ENCODE measurements at places on chromosomes 3 and 15.

DNA sequence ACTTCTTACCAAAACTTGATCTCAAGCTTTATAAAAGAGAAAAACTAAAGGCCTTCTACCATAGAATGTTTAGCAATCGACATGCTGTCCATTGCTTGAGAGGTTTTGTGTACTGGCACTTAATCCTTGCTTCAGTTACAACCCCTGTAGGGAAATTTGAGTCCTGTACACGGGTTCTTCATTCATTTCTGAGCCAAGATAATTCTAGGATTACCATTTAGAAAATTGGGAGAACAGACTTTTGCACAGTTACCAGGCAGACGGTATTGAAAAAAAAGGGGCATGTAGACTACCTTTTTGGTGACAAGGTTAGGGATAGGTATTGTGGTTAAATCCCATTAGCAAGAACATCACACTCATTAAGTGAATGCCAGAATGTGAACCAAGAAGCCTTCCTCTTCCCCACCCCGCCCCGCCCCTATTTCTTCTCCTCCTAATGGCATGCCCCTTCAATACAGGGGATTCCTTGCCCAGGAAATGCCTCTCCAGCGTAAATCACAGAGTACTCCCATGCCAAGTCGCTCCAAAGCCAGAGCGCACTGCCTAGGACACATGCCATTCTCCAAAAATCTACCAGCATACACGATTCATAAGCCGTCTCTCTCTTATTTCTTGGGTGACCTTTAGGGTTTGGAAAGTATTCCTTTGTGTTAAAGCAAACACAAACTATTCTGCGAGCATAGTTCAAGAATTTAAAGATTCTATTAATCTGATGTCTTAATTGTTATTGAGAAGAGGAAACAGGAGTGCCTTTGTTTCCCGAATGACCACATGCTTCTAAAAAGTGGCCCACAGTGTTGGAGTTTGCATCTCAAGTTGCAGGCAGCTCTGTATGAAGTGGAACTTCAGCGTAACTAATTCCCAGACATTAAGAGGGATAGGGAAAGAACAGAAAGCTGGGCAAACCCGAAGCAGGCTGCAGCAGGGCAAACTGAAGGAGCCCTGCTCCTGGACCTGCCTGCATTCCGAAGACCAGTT lies 164.0 kb upstream of the NR2F2 start:
- DNase-seq: no peak

- DNase-seq: peak; percentile 92
Observed at GRCh38 chr3:52240059-52240885, 1.3 kb upstream of the TWF2 start.

GRCh38 chr3:79086514-79086913 lies 681.3 kb downstream of the ROBO1 start:
- DNase-seq: peak; percentile 73

- no peak for DNase-seq
Observed at GRCh38 chr3:19030522-19030839, 117.8 kb upstream of the KCNH8 start.

DNA sequence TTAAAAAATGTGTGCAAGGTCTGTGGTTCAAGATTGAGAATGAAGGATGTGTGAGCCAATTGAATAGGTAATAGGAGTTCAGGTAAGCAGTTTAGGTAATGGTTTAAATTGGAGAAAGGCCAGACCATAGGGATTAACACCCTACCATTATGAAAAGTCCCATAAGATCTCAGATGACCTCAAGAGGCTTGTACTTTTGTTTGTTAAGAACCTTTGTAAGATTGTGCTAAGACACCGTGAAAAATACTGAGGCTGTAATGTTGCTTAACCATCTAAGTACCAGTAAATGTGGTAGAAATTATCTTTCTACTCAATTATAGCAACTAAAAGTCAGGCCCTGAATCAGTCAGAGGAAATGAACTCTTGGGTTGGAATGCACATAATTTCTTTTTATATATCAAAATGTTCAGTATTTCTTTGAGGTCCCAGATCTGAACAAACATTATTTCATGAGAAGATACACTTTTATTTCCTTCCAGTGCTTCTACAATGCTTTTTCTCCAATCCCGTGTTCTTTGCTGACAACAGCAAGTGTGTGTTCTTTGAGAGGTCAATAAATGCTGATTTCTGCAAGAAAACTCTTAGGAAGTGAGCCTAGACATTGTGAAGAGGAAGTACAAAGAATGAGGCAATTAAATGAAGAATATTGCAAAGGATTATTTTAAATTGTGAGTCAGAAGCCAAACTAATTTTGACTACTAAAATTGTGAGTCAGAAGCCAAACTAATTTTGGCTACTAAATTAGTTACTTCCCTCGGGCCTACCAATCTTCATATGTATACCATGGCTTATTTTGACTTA lies 66.4 kb downstream of the TCF12 start:
- DNase-seq: peak; percentile 45

- no peak for DNase-seq
Observed at GRCh38 chr15:96561593-96561992, 231.1 kb downstream of the NR2F2 start.

- DNase-seq: no peak
Observed at GRCh38 chr3:99134986-99135385, 233.5 kb upstream of the DCBLD2 start.

- no peak for DNase-seq
Observed at GRCh38 chr3:154782151-154782550, 298.0 kb upstream of the MME start.

- no peak for DNase-seq
Observed at GRCh38 chr3:185789134-185789533, 35.7 kb downstream of the IGF2BP2 start.

GRCh38 chr3:141561426-141562034 lies 74.7 kb downstream of the RASA2 start:
- peak; percentile 60 for DNase-seq

DNA sequence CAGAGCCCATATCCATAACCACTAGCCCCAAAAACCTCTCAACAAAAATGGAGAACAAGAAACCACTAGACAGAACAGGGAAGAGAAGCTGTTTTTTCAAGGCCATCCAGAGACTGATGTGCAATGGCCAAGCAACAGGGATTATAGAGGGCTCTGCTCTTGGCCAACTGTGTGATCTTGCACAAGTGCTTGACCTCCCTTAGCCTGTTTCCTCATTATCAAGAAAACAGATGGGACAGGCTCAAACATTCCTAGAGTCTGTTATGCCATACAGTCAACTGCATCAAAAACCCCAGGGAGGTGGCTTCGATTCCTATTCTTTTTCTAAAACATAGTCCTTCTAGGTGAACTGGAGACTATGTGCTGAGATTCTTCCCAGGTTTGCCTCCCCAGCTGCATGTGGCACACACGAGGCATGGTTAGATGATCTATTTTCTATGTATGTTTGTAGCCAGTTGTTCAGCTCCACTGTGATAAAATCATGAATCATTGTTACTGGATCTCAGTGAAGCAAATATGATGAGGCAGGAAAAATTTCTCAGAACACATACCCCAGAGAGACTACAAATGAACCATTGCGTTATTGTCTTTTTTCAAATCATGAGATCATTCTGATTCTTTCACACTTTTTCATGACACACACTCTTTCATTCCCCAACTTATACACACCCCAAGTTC lies 132.9 kb upstream of the TGFBR2 start:
- DNase-seq: peak; percentile 80
